NCI-H1417 treated with DMSO at 0.1 percent for 48 hours (cell line): ENCODE measurements at places on chromosomes 5 and 9.

- DNase-seq, result no peak
Observed at GRCh38 chr9:95512709-95513095, 4.1 kb downstream of the PTCH1 start.

GRCh38 chr9:131723632-131724031, 16.2 kb downstream of the RAPGEF1 start:
- no peak for DNase-seq

- DNase-seq, result no peak
Observed at GRCh38 chr5:145471831-145472612, 363.1 kb downstream of the PRELID2 start.

GRCh38 chr9:115234094-115234493, 116.1 kb upstream of the TNC start:
- DNase-seq, result no peak

DNA sequence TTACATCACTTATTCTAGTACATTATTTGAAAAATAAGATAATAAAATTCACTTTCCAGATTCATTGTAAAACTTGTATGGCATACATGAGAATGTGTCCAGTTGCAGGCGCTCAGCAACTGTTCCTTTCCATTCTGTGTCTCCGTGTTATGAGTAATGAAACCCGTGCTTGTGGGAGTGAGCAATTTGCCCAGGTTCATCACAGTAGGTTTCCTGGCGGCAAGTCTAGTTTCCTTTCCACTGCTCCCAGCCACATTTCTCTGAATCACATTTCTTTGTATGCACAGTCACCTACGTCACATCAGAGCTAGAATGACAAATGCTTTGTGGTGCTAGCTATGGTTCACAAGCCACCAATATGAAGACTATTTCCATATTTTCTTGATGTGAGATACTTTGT, 39.9 kb downstream of the MOCS2 start:
- DNase-seq, result no peak
